Activated CD4-positive, CD25-positive, alpha-beta regulatory T cell treated with anti-CD3 and anti-CD28 coated beads, Interleukin-2, amount 50 U/mL, for 24 hours (primary cell): ENCODE measurements at places on chromosomes 2 and 18.

DNA sequence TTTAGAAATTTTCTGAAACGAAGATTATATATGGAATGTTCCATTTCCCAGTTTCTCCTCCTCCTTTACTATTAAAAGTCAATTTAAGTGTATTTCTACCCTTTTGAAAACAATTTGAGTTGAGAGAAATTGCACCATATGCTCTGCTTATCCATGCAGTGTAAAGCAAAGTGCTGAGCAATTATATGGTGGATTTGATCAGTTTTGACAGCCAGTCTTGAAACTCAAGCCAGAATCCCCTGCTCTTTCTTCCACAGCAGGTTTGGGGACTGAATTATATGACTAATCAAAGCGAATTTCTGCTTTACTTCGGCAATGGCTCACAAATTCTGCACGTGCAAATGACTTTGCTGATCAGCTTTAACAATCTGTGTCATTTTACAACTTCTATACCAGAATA is 1183.6 kb downstream of the LRP1B start:
- no peak for ATAC-seq

- no peak for ATAC-seq
Observed at GRCh38 chr18:28357766-28358401, 181.0 kb upstream of the CDH2 start.

DNA sequence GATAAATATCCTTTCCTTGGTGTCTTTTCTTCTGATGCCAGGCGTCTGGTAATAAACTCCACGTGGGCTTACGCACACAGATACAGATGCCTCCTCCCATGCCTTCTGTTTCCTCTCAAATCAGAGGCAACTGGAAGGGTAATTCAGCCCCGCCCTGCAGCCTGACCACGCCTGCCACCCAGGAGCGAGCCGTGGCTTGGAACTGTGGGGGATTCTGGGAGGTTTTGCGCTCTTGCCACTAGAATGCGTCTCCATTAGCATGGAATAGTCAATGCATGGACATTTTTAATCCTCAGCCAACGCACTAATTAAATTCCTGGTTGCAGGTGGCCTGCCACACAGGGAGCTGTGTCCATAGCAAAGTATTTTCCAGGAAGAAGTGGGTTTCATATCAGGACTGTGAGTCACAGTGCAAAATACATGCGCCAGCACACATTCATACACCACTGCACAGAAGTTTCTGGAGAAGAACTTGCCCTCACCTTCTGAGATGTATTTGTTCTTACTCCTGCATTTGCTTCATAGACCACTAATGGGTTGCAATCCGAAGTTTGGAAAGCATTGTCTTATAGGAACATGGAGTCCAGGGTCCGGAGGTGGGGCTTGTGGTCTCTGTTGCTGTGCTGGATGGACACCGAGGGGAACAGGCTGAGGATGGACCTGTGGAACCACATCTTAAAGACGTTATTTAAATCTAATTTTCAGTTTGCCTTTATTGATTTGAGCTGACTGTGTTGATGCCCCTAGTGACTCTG is 151.4 kb downstream of the LDLRAD4 start:
- peak; percentile 10 for ATAC-seq

GRCh38 chr18:74284191-74284979 is 7.4 kb downstream of the CYB5A start:
- no peak for ATAC-seq

DNA sequence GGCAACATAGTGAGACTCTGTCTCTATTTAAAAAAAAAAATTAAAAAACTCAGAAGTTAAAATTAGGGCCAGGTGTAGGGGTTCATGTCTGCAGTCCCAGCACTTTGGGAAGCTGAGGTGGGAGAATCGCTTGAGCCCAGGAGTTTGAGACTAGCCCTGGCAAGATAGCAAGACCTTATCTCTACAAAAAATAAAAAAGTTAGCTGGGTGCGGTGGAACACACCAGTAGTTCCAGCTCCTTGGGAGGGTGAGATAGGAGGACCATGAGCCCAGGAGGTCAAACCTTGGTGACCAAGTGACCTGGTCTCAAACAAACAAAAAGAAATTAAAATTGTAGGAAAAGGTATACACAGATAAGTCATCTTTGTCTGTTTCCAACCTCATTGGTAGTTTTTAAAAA is 11.3 kb downstream of the TTLL4 start:
- no peak for ATAC-seq

DNA sequence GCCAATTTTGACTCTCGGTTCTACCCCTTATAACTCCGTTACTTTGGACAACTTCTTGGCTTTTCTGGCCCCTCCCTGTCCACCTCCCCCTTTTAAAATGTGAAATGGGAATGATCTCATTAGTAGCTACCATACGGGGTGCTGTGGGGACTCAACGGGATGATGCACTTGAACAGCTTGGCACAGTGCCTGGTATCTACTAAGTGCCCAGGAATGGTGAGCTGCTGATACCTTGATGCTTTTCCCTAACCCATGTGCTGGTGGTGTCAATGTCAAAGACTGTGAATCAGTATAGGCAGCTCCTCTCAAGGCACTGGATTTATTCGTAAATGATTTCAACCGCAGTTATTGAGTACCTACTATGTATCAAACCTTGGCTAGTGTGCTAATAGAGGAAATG is 204.2 kb downstream of the LOXHD1 start:
- ATAC-seq, result no peak

GRCh38 chr2:62374301-62375112 is 131.5 kb downstream of the TMEM17 start:
- ATAC-seq, result no peak

DNA sequence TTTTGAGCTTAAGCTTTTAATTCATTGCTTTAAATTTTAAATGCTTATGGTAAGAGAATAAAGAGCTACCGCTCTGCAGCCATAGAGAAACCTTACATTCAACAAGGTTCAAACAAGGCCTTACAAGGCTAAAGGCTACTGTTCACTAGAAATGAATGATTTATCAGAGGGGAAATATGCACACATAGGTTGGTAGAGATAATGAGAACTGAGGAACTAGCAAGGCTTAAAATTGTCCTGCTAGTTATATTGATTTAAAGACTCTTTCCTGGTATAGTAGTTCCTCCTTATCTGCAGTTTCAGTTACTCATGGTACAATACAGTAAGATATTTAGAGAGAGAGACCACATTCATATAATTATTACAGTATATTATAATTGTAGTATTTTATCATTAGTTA is 193.4 kb downstream of the WDR7 start:
- ATAC-seq, result no peak

DNA sequence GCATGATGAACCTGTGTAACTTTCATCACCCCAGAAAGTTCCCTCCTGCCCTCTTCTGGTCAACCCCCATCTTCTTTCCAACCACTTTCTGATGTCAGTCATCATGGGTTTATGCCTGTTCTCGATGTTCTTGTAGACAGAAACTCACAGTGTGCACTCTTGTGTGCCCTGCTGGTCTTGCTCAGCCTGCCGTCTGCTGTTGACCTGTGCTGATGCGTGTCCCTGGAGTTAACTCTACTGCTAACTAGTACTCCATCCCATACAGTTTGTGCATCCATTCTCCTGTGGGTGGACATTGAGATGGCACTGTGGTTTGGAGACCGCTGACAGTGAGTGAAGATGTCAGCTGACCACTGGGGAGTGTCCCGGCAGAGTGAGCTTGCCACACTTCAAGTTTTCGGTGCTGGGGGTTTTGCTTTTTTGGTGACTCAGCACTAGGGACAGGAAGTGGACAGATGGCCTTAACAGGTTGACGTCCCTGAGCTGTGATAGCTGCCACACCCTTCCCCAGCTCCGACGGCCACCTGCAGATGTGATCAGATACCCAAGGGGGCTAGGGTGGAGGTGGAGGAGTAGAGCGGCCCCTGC is 14.8 kb downstream of the KLHL29 start:
- ATAC-seq, result no peak

- ATAC-seq, result no peak
Observed at GRCh38 chr18:8329186-8329771, 280.0 kb upstream of the RAB12 start.

DNA sequence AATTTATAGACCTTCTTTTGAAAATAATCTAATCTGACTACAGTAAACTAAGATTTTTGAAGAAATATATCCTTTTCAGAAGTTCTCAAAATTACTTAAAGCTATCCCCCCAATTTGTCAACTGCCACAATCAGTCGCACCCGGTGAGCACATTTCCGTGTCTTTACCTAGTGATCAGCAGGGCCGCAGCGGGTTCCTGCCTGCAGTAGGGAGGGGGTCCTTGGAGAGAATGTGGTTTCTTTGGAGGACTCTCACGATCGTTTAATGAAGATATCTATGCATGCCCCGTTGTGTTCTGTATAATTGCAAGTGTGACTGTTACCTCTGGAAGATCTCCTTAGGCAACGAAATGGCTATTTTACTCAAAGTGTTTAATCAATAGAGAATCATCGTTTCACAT is 251.9 kb upstream of the RAB12 start:
- ATAC-seq, result no peak

GRCh38 chr2:7077660-7078267 is 160.6 kb downstream of the RNF144A start:
- no peak for ATAC-seq

GRCh38 chr18:77433076-77433475 is 183.4 kb downstream of the GALR1 start:
- no peak for ATAC-seq

DNA sequence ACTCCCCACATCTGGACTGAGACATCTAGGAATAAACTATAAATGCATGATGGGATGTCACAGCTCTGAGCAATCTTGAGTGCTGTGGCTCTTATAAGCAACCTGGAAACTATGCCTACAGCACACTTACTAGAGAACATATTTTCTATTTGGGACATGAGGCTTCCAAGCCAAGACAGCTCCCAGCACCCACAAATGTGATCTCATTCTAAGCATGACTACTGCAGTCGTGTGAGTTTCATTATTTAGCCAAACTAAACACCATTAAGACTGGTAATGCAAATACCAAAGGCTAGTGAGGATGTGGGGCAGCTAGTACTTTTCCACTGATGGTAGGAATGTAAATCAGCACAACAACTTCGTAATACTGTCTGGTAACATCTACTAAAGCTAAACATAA is 72.5 kb downstream of the RTTN start:
- no peak for ATAC-seq

DNA sequence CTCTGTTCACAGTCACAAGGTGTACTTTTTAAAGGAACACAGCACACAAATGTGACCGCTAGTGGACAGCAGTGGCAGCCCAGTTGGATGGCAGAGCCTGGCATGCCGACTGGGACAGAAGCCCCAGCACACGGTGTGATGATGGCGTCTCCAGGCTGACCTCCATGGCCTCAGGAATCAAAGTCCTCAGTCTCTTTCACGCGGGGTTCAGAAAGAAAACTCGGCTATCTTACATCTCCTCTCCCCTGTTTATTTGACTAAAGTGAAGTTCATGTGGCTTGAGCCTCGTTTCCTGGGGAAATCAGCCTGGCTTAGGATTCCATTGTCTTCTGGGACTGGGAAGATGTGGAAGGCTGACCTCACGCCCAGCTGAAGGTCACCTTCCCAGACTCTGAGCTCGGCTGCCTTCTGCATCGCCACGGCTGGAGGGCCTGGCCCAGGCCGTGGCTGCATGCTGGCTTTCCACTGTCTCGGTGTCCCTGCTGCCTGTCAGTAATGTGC is 56.1 kb downstream of the ASAP2 start:
- ATAC-seq, result no peak

DNA sequence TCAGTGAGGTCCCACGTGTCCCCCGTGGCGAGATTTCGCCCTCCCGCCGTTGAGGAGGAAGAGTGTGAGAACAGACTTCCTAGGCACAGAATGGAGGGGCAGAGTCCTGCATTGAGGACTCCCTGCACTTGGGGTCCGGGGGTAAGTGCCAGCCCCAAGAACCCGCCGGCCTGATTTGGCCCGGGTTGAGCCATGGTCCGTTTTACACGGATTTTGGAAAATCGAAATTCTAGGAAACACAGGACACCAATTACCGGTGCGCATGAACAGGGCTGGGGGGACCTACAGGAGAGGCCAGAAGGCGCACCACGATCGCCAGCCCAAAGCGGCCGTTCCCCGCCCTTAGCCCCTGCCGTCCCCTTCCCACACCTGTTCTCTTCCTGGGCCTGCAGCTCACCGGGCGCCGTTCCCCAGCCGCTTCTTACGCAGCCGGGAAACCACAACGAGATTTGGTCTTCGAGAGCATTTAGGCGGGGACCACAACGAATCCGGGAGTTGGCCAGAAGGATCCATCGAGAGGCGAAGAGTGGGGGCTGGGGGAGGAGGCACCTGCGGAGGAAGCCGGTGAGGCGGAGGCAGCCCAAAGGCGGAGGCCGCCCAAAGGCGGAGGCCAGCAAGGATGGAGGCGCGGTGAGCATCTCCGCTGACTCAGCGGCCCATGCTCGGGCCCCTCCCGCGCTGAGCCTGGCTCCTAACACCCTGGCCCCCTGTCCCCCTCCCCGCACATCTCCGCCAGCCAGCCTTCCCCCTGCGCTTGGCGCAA is 464 bp upstream of the TLX2 start:
- ATAC-seq, result no peak

DNA sequence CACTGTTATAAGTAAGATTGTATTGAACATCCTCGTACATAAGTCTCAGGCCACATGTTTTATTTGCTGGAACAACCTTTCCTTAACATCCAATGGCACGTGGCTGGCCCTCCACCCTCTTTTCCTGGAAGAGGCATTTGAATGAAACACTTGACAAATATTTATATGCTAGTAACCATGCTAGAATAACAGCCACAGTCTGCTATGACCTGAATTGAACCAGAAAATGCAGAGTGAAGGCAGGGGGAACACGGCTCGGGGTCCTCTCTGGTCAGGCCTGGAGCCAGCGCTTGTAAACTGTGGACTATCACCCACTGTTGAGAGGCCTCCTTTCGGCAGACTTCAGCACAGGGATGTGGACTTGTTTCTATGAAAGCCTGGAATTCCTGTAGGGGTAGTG is 198.2 kb upstream of the COPS8 start:
- no peak for ATAC-seq

- no peak for ATAC-seq
Observed at GRCh38 chr18:26555804-26556553, 7.6 kb upstream of the KCTD1 start.

DNA sequence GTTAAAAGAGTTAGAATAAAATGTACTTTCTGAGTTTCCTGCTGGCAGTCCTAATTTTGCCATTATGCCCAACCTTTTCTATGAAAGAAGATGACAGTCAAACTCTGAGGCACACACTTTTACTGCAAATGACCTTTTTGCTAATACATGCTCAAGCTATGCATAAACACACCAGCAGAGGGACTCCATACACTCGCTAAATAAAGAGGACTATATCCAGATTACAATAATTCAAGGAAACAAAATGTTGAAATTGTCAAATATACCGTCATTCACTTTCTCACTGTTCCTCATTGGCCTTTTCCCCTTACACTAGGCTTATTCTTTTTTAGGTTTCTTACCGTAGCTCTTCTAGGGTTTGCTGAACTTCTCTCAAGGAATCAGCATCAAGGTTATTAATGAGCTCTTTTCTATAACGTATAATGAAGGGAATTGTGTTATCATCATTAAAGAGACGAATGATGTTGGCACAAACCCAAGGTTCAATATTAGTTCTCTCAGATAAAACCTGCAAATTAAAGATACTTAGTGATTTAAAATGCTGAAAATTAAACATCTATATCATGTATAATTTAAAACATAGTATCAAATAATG is 25.7 kb downstream of the SRBD1 start:
- ATAC-seq, result no peak

- ATAC-seq, result no peak
Observed at GRCh38 chr2:15273452-15273851, 287.7 kb downstream of the NBAS start.
